Cortex of kidney (tissue), 1 donor: ENCODE measurements at places on chromosomes 3 and 15.

- no peak for DNase-seq
Observed at GRCh38 chr3:127026661-127027060, 43.7 kb downstream of the PLXNA1 start.

DNA sequence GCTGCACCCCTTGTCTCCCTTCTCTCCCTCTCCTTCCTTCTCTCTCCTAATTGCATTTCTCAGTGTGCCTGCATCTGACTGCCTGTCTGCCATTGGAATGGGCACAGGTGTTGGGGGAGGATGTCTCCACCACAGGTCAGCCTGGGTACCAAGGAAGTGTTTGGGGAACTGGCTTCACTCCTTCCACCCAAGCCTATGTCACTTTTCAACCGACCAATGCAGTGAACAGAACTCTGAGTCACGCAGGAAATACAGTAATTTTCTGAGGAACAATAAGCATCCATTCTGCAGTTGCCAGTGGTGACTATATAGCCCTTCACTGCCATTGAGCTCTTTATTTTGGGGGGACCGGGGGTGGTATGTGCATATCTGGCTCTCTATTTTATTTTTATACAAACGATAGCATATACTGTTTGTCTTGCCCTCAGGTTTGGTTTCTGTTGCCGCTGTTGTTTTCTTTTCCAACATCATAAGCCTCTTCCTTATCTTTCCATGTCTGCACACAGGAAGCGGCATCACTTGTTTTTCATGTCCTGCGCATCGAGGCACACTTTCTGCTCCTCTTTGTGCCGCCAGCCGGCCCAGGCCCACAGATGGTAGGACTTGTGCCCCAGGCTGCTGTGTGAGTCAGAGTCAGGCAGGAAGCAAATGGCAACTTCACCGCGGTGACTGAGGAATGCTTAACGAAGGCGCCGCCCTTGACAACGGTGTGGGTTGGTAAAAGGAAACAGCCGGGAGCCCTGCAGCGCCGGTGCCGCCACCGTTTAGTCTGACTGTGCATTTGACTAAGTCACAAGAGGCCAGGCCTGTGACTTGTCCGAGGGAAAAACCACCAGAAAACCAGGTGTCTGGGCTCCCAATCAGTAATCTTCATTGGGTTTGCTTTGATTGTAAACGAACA lies 21.1 kb upstream of the CDCP1 start:
- DNase-seq: no peak

DNA sequence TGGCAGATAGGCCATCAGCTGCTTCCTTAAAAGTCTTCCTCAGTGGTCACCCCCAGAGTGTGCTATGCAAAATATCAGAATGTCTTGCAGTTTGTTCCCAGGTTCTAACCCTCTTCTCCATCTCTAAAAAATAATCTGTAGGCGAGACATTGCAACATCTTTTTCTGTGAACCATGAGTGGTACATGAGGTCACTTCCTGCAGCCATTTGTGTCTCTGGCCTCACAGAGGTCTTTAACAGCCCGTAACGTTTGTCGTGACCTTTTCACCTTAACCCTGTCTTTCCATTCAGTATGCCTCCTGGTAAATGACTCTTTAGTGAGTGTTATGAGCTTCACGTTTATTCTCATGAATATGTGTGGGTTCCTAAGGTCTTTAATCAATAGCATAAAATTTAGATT lies 145.4 kb downstream of the KLHL25 start:
- no peak for DNase-seq

DNA sequence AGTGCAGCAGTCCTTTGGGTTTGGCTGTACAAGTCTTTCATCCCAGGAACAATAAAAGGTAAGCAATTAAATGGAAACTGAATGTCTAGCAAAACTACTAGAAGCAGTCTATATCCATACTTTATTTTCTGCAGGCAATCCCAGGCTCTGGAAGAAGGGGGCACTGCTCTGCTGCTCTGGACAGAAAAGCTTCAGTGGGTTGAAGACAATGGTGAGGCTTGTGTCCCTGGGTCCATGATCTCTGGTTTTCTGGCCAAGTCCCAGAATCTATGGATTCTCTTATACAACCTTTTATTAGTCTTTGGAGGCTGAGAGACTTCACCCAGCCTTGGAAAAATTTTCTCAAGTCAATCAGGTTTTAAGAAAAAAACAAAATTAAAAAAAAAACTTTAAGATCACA lies 35.6 kb downstream of the SCAP start:
- no peak for DNase-seq

DNA sequence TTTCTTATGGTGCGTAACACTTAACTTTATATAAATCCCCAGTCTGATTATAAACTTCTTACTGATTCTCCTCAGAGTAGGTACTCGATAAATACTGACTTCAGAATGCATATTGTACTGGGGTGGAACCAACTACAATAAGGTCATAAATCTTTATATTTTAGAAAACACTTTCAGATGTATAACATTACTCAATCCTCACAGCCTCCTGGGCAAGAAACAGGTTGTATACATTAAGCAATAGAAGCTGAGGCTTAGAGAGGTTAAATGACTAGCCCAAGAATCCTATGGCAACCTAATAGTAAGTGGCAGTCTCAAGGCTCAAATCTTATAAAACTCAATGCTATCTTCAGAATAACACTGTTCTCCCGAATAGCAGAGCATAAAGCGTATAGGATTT lies 9.1 kb downstream of the VPS13C start:
- no peak for DNase-seq
